Caco-2 (cell line): ENCODE measurements at places on chromosomes 1 and 21. TPM values are rescaled to one million over a fixed set of nuclear protein-coding genes. Genes with fewer than 3 reads are reported as not detected.

- H3K27ac ChIP-seq = no peak overlapping the region
- no peak overlapping the region for H3K4me3 ChIP-seq
- no peak for DNase-seq
- no peaks in the 10 kb centered on the region for H3K27me3 ChIP-seq
Measured at GRCh38 chr1:88275259-88275862, 408.7 kb upstream of the PKN2 start.

GRCh38 chr1:193229136-193229535 is 42.7 kb upstream of the B3GALT2 start:
- no peak overlapping the region for H3K4me3 ChIP-seq
- DNase-seq = no peak
- H3K27me3 ChIP-seq = no peaks in the 10 kb centered on the region
- H3K27ac ChIP-seq = no peak overlapping the region
- H3K4me1 ChIP-seq = no peaks in the 10 kb centered on the region

DNA sequence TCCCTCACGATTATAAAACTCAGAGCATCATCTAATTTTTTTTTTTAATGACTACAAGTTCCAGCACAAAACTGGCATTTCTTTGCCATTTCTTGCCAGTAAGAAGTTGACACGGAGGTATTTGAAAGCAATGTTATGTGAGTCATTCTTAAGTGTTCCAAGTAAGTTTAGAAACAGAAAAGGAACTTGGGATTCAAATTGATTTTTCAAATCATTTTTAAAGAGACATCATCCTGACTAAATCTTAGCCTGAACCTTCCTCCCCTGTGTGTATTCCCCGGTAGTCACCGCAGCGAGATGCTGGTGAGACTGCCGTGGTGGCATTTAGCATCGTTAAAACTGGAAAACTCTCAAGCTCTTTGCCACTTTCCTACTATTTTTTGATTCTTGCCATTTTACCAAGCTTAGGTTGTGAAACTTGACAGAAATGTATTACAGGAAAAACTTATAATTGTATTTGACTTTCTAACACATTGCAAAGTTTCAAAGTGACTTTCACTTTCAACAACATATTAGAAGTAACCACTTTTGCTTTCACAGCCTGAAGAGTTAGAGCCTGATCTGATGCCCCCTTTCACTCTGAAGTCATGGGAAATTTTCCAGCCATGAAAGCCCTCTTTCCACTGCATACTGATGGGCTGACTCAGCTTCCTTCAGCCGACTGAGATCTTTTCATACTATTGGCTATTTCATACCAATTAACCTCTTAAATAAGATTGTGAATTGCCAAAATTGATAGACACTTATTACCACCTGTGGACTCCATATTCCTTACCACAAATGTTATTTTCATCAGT is 61.4 kb downstream of the OLFML2B start:
- no peak overlapping the region for H3K27ac ChIP-seq
- no peak for DNase-seq
- H3K4me1 ChIP-seq = no peaks in the 10 kb centered on the region

GRCh38 chr1:220991959-220992704 is 112.9 kb downstream of the HLX start:
- no peaks in the 10 kb centered on the region for H3K27me3 ChIP-seq
- no peak for DNase-seq
- no peaks in the 10 kb centered on the region for H3K36me3 ChIP-seq
- H3K4me1 ChIP-seq = no peaks in the 10 kb centered on the region

GRCh38 chr1:46520063-46520911 is 30.7 kb downstream of the DMBX1 start:
- H3K4me3 ChIP-seq = no peak overlapping the region
- DNase-seq = no peak
- H3K36me3 ChIP-seq = no peaks in the 10 kb centered on the region

- peaks cover 4% of the 10 kb centered on the region; the same call in 1 of the 2 replicates for H3K4me1 ChIP-seq
- peak overlapping the region; percentile 55 for H3K4me3 ChIP-seq
- no peaks in the 10 kb centered on the region for H3K27me3 ChIP-seq
- no peaks in the 10 kb centered on the region for H3K36me3 ChIP-seq
Measured at GRCh38 chr1:23177438-23178380, 9.1 kb upstream of the LUZP1 start.

GRCh38 chr1:248288391-248288790 is 10.6 kb upstream of the OR2T33 start:
- no peak overlapping the region for H3K27ac ChIP-seq
- H3K4me1 ChIP-seq = no peaks in the 10 kb centered on the region
- no peak overlapping the region for H3K4me3 ChIP-seq
- H3K36me3 ChIP-seq = no peaks in the 10 kb centered on the region

- DNase-seq = no peak
- H3K4me3 ChIP-seq = no peak overlapping the region
- no peaks in the 10 kb centered on the region for H3K27me3 ChIP-seq
- no peaks in the 10 kb centered on the region; the same call in 1 of the 2 replicates for H3K36me3 ChIP-seq
- H3K4me1 ChIP-seq = peaks cover 6% of the 10 kb centered on the region; the same call in 1 of the 2 replicates
- H3K27ac ChIP-seq = no peak overlapping the region
Measured at GRCh38 chr21:45512626-45513002, 29.6 kb downstream of the SLC19A1 start.

- DNase-seq = no peak
- no peak overlapping the region for H3K4me3 ChIP-seq
- H3K27me3 ChIP-seq = no peaks in the 10 kb centered on the region
Measured at GRCh38 chr1:93702111-93702827, 20.6 kb upstream of the BCAR3 start.

- H3K4me1 ChIP-seq = no peaks in the 10 kb centered on the region
- DNase-seq = no peak
- no peak overlapping the region for H3K27ac ChIP-seq
Measured at GRCh38 chr1:235595079-235595478, 54.5 kb downstream of the GNG4 start.

DNA sequence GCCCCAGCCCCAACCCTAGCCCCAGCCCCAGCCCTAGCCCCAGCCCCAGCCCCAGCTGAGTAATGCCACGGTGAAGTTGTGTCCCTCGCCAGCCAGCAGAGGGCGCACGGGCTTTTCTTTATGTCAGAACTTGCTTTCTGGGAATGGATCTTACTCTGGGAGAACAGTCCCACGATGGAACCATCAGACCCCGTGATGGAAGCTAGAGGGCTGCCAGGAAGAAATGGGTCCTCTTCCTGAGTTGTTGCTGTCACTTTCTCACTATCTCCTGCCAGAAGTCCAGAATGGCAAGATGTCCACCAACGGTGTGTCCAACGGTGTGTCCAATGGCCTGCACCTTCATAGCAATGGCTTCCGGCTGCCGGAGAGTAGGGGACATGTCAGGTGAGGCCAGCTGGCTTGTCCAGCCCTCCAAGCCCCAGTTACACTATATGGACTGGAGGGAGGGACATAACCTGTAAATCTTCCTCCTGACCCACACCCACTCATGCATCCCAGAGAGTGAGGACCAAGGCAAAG is 25.1 kb upstream of the TMEM222 start:
- no peak overlapping the region for H3K27ac ChIP-seq
- peak; percentile 66 for DNase-seq
- no peaks in the 10 kb centered on the region; the same call in 1 of the 2 replicates for H3K36me3 ChIP-seq
- no peaks in the 10 kb centered on the region for H3K27me3 ChIP-seq
- peaks cover 11% of the 10 kb centered on the region for H3K4me1 ChIP-seq
- no peak overlapping the region for H3K4me3 ChIP-seq

DNA sequence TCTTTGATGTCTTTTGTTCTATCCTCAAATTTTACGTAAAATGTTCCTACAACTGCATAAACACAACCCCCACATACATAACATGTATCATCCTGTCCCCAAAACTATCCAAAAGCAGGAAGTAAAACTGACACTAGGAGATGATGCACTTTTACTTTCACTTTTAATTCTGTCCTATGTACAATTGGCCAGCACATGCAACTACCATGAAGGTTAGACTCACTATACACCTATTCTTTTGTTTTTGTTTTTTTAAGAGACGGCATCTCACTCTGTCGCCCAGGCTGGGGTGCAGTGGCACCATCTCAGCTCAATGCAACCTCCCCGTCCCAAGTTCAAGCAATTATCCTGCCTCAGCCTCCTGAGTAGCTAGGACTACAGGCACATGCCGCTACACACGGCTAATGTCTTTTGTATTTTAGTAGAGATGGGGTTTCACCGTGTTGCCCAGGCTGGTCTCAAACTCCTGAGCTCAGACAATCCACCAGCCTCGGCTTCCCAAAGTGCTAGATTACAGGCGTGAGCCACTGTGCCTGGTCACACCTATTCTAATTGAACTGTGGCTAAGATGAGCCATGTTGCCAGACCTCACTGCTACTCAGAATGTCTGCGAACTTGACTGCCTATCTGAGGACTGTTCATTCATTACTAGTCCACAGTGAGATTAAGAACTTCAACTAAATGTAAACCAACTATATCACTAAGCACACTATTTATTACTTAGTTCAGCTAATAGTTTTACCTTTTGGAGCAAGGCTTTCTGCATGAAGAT is 48.0 kb downstream of the TOR3A start:
- no peak for DNase-seq
- H3K4me3 ChIP-seq = no peak overlapping the region
- peaks cover 9% of the 10 kb centered on the region; the same call in 1 of the 2 replicates for H3K4me1 ChIP-seq
- no peaks in the 10 kb centered on the region; the same call in 1 of the 2 replicates for H3K36me3 ChIP-seq
- no peaks in the 10 kb centered on the region for H3K27me3 ChIP-seq
- H3K27ac ChIP-seq = no peak overlapping the region

The NKAIN1 gene
- 0.12 TPM in 1 of 2 replicates, not detected in the other for total RNA-seq

The C1orf226 gene
- total RNA-seq = 5.3 and 7.3 TPM in 2 replicates

The ALPL gene
- 0.21 and 0.79 TPM in 2 replicates for total RNA-seq

The UTS2 gene
- 10.8 and 15.0 TPM in 2 replicates for total RNA-seq

The TBCE gene
- 38.5 and 40.0 TPM in 2 replicates for total RNA-seq

The EXTL1 gene
- 0.09 and 0.34 TPM in 2 replicates for total RNA-seq

The ANXA9 gene
- 30.0 and 42.5 TPM in 2 replicates for total RNA-seq

The ERRFI1 gene
- total RNA-seq = 37.2 and 40.9 TPM in 2 replicates

The MX1 gene
- 16.3 and 18.9 TPM in 2 replicates for total RNA-seq

The CELA3B gene
- not detected in 2 replicates for total RNA-seq

The CLCA4 gene
- total RNA-seq = not detected in 2 replicates
